ENCODE measurements at places on chromosomes 16 and 17. TPM values are rescaled to one million over a fixed set of nuclear protein-coding genes. Genes with fewer than 3 reads are reported as not detected.

DNA sequence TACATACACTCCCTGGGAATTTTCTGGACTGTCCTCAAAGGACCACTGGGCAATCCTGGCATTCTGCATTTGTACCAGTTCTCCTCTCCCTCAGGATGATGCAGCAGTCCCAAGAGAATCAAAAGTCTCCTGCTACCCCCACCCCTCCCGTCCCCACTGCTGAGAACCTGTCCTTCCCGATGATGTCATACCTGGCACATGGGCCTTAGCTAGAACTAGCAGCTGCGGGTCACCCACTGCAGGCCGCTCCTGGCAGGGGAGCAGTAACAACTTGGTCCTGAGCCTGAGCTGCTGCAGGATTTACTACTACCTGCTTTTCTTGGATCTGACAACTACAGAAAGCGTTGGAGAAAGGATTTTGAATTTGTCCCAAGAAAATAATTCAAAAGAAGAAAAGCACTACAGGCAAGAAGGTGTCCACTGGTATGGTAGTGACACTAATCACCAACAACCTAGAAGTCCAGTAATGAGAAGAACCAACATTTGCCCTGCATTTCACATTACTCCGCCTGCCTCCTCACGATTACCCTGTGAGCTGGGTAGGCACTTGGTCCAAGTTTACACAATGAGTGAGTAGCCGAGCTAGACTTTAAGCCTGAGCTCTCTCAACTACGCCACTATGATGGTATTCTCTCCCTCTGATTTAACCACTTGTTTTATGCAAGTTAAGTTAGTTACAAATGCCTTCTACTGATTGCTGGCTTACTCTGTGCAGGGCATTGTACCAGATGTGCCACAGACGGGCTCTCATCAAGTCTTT lies 55.3 kb upstream of the ETV4 start:
- no peak for DNase-seq

DNA sequence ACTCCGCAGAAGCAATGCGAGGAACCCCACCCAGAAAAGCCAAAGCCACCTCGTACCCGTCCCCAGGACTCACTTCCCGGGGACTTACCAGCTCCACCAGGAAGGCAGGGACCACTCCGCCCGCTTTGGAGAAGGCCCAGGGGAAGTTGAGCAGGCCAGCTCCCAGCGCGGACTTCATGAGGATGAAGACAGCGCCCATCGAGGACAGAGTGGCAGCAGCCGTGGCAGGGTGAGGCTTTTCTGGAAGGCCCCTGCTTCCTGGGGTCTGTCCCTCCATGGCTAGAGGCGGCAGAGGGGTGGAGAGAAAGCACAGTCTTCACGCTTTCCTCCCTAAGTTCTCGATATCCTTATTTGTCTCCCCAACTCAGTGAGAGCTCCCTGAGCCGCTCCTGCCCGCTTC lies 714 bp downstream of the SLC38A8 start:
- peak; percentile 15 for DNase-seq

DNA sequence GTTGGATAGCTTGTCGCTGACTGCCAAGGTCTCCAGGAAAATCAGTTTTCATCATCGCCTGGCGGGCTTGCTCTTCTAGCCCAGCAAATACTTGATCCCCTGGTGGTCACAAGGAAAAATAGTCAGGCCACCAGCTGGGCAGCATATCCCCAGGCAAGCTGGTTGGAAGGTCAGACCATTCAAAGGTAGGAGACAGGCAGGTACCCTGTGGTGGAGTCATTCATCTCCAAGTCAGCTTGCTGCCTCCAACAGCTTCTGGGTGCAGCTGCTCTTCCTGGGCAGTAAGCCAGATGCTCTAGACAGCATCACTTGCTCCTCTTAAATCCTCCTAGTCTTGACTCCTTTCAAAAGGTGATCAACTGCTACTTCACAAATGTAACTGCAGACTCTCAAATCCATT lies 16.0 kb downstream of the ZNF821 start:
- DNase-seq, result no peak

Gene CTRB2
- total RNA-seq, result not detected

- DNase-seq, result no peak
Measured at GRCh38 chr16:56246051-56246817, 54.9 kb downstream of the GNAO1 start.

GRCh38 chr16:49701789-49702494 lies 154.0 kb downstream of the ZNF423 start:
- DNase-seq, result peak; percentile 43

Gene HSD17B2
- total RNA-seq, result not detected

Gene TP53TG3F
- total RNA-seq, result not detected

DNA sequence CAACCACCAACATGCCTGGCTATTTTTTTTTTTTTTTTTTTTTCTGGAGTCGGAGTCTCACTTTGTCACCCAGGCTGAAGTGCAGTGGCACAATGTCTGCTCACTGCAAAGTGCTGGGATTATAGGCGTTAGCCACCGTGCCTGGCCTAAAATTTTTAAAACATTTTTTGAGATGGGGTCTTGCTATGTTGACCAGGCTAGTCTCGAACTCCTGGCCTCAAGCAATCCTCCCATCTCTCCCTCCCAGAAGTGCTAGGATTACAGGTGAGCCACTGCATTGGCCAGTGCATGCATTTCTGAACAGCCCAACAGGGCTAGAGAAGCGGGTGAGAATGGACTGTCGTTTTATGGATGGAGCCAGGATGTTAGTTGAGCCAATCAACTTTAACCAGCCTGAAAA lies 72.4 kb downstream of the ERCC4 start:
- DNase-seq, result no peak

DNA sequence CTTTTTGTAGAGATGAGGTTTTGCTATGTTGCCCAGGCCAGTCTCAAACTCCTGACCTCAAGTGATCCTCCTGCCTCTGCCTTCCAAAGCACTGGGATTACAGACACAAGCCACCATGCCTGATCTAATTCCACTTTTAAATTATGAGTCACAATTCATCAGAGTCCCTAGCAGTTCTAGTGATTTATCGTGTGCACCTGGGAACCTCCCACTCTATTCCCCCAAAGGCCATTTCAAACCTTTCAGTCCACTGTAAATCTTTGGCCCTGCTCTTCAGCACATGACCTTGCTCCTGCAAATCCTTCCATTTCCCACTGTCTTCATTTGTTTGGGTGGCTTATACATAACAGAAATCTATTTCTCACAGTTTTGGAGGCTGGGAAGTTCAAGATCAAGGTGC lies 73.0 kb downstream of the HS3ST2 start:
- no peak for DNase-seq

Gene GP1BA
- not detected for total RNA-seq

Gene ABCA5
- total RNA-seq, result 18.5 TPM

Gene YBX2
- 0.56 TPM for total RNA-seq

DNA sequence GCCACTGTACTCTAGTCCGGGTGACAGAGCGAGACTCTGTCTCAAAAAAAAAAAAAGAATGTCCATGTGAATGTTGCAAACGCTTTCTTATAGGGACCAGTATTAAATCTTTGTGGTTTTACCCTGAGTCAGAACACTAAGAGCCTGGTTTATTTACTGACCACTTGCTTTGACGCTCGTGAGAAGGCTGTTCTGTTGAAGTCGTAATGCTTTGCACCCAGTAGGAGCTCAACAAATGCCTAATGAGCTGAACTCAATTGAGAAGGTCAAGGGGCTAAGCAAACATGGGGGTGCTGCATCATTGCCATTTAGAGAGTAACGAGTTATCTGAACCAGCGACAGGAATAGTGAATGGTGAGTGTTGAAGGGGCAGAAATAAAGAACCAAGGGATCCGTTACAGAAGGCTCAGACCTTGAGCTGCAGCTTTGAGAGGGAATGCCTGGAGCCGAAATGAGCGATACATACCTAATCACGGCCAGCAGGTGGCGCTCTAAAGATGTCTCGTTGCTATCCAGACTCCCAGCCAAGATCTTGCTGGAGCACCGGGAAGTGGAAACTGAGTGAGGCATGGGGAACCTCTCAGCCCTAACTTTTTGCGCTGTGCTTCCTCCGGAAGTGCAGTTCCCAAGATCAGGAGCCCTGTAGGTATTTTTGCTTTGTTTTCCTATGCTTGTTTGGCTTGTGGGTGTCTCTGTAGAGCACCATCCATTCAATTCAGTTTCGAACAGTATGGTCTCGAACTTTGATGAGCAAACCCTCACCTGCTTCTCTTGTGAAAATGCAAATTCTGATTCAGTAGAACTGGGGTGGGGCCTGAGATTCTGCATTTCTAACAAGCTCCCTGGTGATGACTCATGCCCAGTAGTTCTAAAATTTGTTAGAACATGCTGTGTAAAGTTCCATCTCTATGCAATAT lies 12.6 kb upstream of the RNF222 start:
- peak; percentile 87 for DNase-seq

GRCh38 chr17:31674717-31675349 lies 184.2 kb downstream of the COPRS start:
- DNase-seq, result no peak
